AG10803 (cell line): ENCODE measurements at places on chromosomes 4 and X.
A peak's percentile ranks its signal among the peaks of the same experiment; 100 is the strongest.

GRCh38 chr4:161466316-161466715 is 697.5 kb downstream of the FSTL5 start:
- no peak for DNase-seq

DNA sequence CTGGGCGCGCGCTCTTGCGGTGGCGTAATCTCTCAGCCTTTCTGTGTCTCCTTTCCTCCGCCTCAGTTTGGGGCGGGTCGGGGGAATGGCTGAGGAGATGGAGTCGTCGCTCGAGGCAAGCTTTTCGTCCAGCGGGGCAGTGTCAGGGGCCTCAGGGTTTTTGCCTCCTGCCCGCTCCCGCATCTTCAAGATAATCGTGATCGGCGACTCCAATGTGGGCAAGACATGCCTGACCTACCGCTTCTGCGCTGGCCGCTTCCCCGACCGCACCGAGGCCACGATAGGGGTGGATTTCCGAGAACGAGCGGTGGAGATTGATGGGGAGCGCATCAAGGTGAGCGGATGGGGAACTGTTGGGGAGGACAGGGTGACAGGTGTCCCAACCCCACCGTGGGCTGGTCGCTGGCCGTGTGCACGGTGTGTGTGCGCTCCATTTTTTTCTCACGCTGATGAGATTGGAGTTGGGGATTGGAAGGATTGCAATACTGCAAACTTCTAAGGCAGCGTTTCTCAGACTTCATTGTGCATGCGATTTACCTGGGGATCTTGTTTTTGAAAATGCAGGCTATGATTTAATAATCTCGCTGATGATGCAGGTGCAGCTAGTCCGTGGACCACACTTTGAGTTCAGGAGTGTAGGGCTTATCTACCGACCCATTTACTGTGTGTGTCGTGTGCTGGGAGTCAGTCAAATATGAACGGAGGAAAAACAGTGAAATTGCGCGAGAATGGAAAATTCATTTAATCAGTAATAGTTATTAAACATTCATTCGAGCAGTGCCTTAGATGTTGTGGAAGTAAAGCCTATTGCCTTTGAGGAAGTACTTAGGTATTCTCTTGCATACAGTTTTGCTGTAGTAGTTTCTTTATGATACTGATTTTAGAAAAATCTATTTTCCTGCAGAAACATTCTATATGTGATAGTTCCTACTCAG is at the start of gene RAB33B:
TSS of gene RAB33B (plus strand) at position 11 of the 935 bp plus-strand sequence. CDS start at position 86, 75 bp downstream.
- peak; percentile 89 for DNase-seq

DNA sequence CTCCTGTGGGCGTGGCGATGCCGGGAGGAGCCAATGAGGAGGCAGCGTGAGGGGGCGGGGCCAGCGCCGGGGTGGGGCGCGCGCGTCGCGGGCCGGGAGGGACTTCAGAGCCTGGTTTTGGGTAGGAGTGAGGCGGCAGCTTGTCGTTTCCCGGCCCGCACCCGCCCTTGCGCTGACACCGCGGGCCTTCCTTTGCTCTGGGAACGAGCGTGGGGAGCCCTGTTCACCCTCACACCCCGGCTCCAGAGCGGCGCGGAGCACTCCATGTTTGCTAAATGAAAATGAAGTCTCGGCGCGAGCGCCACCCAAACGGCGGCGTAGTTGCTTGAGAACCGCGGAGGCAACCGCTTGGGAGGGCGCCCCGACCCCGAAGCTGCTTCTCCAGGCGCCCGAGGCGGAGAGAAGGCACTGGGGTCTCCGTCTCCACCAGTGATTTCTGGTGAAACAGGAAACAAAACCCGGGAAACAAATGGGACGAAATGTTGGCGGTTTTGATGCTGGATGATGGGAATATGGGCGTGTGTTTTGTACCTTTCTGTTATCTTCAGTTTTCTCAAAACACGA is 497 bp upstream of the GRPEL1 start:
- DNase-seq, result no peak

DNA sequence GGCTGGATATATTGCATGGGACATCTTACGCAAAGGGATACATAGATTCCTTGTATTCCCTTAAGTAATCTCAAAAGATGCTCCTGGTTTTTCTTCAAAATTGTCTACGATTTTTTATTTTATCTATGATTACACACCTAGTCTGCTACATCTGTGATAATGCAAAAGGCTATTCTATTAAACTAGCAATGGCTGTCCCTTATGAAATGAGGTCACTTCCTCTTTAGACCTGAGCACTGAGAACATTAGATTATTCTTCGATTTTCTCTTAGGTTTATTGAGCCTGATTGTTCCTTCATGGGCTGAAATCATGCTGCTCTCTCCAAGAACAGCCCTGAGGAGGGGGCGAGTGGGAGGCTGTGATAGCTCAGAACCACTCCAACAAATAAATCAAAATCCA is 126.8 kb upstream of the ENPP6 start:
- no peak for DNase-seq

DNA sequence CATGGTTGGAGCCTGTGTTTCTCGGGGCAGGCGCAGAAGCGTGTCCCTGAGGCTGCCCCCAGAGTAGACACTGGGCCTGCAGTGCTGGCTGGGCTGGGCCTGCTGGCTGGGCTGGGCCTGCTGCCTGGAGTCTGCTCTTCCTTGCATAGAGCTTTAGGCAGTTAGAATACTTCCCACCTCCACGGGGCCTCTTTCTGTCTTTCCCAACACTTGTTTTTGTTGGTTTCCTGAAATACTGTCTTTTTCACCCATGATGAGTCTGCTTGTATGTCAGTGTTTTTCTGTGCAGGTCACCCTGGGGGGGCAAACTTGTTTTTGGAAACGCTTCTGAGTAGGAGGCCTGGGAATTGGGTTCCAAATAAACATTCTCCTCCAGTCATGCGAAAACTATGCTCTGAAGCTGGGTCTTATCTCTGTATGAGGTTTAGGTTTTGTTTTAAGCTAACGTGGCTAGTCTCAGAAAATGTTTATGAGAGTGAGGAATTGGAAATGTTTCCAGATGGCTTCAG is 32.2 kb downstream of the TRMT44 start:
- DNase-seq, result peak; percentile 96

DNA sequence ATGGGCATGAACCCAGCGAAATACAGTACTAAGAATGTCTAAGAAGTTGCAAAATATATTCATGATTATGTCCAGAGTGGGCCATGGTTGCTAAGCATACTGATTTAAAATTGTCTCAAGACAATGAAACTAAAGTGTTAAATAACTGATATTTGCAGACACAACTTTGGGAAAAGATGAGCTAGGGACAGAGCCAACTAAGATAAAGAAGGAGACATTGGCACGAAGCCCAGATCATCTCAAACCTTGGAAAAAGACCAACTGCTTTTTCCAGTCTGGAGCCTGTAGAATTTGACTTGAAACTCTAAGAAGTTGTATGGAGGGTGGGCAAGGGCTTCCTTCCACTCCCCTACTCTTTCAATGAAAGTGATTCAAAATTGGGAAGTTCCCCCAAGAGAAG is 108.5 kb upstream of the GLRA2 start:
- no peak for DNase-seq

DNA sequence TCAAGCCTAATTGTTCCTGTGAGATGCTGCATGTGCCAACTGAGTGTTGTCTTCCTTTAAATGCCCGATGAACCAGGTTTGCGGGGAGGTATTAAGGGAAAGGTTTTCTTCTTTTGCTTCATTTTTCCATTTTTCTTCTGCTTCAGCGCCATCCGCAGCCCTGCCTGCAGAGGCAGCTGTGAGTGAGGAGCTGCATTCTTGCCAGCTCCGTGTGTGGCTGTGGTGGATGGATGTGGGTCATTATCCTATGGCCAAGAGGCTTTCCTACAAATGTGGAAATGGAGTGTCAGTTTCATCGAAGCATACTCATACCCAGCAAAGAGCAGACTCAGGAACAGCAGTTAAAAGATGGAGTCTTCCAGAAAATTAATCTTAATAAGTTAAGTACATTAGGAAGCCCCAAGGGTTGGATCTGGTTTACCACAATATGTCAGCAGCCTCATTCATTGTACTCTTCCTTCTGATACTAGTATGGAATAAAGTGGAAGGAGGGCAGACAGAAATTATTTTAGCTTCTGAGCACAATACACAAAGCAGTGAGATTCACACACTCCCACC is 37.6 kb downstream of the TNIP3 start:
- DNase-seq, result no peak

GRCh38 chrX:13863324-13863723 is 46.4 kb upstream of the GPM6B start:
- DNase-seq, result no peak

DNA sequence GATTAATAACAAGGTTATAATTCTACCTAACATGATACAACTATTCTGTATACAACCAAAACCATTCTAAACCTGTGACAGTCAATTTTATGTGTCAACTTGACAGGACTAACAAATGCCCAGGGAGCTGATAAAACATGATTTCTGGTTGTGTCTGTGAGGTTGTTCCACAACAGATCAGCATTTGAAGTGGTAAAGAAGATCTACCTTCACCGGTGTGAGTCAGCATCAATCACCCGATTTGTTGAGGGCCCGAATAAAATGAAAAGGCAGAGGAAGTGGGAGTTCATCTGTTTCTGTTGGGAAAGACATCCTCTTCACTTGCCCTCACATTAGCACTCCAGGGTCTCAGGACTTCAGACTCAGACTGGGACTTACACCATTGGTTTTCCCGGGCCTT is 187.9 kb downstream of the MAB21L2 start:
- DNase-seq, result no peak

- no peak for DNase-seq
Observed at GRCh38 chr4:151324124-151324751, 1.2 kb downstream of the SH3D19 start.

GRCh38 chr4:117302226-117302625 is 216.8 kb upstream of the TRAM1L1 start:
- DNase-seq, result no peak

DNA sequence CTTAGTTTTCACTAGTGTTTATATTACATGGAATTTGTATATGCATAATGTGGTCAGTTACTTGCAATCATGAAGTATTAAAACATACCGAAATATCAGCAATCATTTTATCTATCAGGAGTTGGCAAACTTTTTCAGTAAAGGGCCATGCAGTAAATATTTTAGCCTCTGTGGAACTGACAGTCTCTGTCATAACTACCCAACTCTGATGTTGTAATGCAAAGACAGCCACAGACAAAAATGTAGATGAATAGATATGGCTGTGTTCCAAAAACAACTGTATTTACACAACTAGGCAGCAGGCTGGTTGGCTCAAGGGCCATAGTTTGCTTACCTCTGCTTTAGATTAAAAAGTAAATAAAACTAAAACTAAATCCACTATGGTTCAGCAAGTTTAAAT is 200.2 kb downstream of the HS3ST1 start:
- no peak for DNase-seq

GRCh38 chr4:42396752-42397634 is at the start of gene SHISA3:
TSS of gene SHISA3 (plus strand) at chr4:42397488. CDS start at chr4:42398057, 569 bp downstream.
- DNase-seq, result no peak

DNA sequence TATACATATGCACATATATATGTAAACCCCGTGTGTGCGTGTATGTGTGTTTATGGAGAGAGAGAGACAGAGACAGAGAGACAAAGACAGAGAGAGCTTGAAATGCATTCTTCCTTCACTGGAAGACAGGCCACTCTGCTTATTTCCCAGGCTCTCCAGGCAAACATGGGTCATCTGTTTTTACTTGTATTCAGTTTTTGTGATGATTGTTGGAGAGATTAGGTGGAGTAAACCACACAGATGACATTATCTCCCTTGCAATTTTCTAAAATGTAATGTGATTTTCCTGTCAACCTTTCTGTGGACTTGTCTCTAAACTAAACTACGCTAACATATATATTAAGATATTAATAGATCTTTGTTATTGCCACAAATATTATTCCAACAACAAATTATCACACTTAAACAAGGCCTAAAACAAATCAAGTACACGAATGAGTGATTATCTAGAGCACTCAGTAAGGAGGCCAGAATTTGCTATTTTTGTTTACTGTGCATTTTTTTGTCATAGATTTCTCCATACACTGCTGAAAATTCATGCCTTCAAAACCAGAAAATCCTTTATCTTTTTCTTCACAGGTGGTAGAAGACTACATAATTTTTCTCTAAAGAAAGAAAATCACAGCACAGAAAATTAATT is 251.8 kb upstream of the SLIT2 start:
- DNase-seq, result no peak

DNA sequence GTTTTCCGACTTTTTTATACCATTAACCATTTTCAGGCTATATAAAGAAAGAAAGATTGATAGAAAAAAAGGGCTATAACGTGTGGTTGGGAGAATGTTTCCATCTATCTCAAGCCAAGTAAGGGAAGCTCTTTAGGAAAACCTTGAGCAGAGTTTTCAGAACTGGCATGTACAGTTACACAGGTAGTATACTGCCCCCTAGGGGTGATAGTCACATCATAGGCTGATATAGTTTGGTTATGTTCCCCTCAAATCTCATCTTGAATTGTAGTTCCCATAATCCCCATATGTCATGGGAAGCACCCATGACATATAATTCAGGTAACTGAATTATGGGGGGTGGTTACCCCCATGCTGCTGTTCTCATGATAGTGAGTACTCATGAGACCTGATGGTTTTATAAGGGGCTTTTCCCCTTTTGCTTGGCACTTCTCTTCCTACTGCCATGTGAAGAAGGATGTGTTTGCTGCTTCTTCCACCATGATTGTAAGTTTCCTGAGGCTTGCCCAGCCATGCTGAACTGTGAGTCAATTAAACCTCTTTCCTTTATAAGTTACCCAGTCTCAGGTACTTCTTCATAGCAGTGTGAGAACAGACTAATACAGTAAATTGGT is 186.8 kb downstream of the TMA16 start:
- DNase-seq, result no peak

GRCh38 chr4:166078955-166079354 is 205.9 kb downstream of the TLL1 start:
- DNase-seq, result no peak

GRCh38 chr4:161273607-161274006 is 890.2 kb downstream of the FSTL5 start:
- DNase-seq, result no peak

DNA sequence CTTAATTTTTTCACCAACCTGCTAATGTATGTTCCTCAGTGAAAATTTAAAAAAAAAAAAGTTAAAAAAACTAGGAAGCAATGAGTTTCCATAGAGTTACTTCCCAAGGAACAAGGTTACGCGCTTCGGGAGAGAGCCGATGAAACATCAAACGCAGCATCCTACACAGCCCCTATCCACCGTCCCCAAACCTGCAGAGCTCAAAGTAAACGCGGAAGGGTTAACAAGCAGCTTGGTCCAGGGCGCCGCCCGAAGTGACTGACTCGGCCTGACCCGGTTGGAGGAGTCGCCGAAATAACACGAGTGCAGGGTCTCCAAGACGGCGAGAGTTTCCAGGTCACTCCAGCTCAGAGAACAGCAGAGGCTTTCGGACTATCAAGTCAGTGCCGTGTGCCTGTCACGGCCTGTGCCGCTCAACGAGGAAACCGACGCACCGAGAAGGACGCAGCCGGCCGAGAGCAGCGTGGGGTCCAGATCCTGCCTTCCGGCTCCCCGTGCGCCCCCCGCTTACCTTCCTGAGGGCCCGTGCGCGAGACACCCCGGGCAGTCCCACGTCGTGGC is 512 bp downstream of the NOP14 start:
- DNase-seq, result peak; percentile 43

- DNase-seq, result no peak
Observed at GRCh38 chr4:36260731-36261130, 16.4 kb upstream of the ARAP2 start.

GRCh38 chr4:24226023-24226422 is 336.2 kb upstream of the PPARGC1A start:
- peak; percentile 58 for DNase-seq
